Left ventricle myocardium inferior (tissue), 1 donor: ENCODE measurements at places on chromosomes 2 and 18. TPM values are rescaled to one million over a fixed set of nuclear protein-coding genes. Genes with fewer than 3 reads are reported as not detected.

Gene CDK5R2
- total RNA-seq: not detected

Gene SERPINB7
- not detected for total RNA-seq

Gene FBLN7
- 0.60 TPM for total RNA-seq

Gene KCNJ13
- not detected for total RNA-seq

Gene THSD7B
- total RNA-seq: 0.22 TPM

Gene PARD3B
- total RNA-seq: 9.1 TPM

Gene KCNJ3
- 4.2 TPM for total RNA-seq

Gene CCDC74B
- total RNA-seq: 0.44 TPM

Gene RFTN2
- total RNA-seq: 5.6 TPM

Gene CHRND
- total RNA-seq: not detected

GRCh38 chr2:62281663-62282062, 85.7 kb downstream of the B3GNT2 start:
- no peak for DNase-seq

- DNase-seq: no peak
Observed at GRCh38 chr18:36580874-36581750, 247.7 kb downstream of the TPGS2 start.

DNA sequence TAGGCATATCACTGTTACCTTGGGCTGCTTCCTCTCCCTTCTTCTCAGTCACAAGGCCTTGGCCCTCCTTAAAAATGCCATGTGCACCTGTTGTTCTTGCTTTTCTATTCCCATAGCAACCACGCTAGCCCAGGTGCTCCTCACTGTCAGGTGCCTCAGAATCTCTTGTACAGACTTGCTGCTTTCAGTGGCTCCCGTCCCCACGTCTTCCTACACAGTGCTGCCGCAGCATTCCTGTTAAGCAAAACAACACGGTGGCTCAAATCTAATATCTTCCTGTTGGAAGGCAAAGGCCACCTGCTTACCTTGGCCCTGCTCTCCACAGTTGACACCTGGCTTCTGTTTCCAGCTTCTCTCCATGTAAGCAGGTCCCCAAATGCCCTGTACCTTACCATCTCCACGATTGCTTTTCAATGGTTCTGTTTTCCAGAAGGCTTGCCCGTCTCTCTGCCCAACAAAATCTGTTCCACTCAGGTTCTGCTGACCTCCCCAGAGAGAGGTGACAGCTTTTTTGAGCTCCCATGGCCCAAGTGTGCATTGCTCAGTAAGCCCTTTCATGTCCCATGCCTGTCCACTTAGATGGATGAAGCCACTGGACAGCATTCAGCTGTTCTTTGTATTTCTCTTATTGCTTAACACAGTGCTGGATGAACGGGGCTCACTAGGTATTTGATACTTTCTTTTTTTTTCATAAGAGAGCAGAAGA, 240.4 kb downstream of the PRKCE start:
- no peak for DNase-seq

DNA sequence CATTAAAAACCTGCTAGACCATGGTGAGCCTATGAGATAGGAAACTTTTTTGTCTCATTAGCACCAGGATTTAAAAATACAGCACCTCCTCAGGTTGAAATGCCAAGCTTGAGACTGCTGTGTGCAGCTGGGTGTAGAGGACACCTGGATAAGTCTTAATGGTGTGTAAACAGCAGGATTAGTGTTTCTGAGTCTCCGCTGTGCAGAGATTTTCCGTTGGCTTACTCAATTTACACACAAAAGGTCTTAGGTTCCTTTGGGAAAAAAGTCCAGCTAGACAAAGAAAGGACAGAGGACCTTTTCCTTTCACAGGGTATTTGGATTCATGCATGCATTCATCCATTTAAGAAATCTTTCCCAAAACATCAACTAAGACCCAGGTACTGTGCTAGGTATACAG, 168.1 kb downstream of the NRXN1 start:
- DNase-seq: no peak

DNA sequence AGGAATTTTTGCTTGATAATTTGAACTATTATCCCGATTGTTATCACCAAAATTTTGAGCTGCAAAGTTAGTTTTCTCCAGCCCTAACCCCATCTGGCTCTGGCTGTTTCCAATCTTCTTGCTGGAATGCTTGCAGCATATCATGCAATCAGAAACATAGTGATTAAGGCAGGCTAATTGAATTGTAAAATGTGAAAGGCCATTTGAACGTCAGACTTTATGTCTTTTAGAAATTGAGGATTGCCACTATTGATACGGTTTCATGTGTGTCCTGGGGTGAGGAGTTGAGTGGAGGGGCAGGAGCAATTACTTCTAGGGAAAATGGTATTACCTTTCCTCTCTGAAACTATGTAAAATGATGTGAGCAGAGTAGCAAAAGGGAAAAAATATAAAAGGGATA, 1674.5 kb upstream of the LRRTM1 start:
- no peak for DNase-seq

DNA sequence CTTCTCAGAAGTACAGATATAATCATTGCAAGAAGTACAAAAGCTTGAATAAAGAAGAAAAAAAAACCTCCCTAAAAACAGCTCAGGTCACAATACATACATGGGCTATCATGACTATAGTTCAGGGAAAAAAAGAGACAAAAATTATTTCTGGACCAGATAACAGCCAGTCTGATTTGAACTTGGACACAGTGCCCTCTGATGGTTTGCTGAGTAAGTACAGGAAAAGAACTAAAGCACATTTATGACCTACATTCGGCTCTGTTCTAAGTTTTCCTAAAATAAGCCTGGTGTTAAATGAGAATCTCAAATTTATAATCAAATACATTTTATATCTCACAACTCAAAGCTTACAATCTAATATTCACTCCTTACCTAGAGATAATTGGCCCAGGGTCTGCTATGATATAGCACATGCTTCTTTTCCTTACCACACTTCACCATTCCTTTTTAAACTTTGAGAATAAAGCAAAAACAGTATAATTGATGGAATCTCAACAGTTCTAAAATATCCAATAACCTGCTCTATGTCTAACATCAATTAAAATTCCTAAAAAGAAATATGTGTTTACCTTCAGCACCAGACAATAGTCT, 81.1 kb downstream of the RAPH1 start:
- DNase-seq: no peak

GRCh38 chr2:167954495-167954894, 292.9 kb downstream of the STK39 start:
- DNase-seq: no peak

- DNase-seq: no peak
Observed at GRCh38 chr2:77101796-77102452, 420.3 kb downstream of the LRRTM4 start.
